Fibroblast of pulmonary artery (primary cell): ENCODE measurements at places on chromosomes 11 and 22.
A peak's percentile ranks its signal among the peaks of the same experiment; 100 is the strongest.

- no peak for DNase-seq
These were observed 143.3 kb upstream of the BLID start for GRCh38 chr11:122259195-122259821.

DNA sequence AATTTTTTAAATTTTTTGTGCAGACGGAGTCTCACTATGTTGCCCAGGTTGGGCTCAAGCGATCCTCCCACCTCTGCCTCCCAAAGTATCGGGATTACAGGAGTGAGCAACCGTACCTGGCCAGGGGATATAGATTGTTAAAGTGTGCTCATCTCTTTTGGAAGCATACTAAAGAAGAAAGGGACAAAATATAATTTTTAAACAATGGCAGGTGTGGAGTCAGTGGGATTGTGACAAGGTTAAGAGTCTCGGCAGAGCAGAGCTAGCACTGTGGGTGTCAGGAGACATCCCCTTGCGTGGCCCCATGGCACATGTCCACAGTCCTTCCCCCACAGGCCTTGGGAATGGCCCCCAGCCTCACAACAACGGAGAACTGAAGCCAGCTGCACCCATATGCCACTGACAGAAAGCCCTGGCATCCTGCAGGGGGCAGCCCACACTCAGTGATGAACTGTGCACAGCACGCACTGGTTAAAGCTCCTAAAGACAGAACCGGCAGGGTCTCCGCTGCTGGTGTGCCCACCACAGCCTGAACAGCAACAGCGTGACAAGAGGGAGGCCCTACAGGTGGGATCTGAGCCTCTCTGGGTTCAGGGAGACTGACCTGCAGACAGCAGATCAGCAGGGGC, 29.9 kb downstream of the SERPIND1 start:
- DNase-seq = peak; percentile 50

- peak; percentile 28 for DNase-seq
These were observed 484.5 kb downstream of the MN1 start for GRCh38 chr22:27317096-27317495.

- no peak for DNase-seq
These were observed 190.7 kb upstream of the NCAM1 start for GRCh38 chr11:112770487-112770886.

DNA sequence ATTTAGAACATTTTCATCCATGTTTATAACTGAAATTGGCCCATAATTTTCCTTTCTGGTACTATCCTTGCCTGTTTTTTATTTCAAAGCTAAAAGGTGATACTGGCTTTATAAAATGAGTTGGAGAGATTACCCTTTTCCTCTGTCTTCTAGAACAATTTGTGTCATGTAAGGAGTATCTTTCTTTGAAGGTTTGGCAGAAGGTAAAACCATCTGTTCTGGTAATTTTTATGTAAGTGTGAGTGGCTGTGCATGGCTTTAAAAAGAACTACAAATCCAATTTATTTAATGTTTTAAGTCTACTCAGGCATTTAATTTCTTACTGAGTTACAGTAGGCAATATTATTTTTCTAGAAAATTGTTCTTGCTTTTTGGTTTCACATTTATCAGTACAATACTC, 7.7 kb upstream of the MRGPRD start:
- no peak for DNase-seq

- DNase-seq = peak; percentile 4
These were observed 109.7 kb upstream of the GALNT18 start for GRCh38 chr11:11731311-11732083.

- peak; percentile 2 for DNase-seq
These were observed 503.2 kb upstream of the B3GAT1 start for GRCh38 chr11:134915212-134915611.

DNA sequence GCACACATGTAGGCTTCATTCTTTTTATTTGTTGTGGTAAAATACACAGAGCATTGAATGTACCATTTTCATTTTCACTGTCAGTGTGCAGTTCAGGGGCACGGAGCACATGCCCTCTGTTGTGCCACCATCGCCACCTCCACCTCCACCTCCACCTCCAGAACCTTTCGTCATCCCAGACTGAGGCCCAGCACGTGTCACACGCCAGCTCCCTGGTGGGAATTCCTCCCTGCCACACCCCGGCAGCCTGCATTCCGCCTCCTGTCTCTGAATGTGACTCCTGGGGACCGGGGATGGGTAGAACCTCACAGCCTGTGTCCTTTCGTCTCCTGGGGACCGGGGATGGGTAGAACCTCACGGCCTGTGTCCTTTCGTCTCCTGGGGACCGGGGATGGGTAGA, 10.9 kb downstream of the GRAMD4 start:
- no peak for DNase-seq

DNA sequence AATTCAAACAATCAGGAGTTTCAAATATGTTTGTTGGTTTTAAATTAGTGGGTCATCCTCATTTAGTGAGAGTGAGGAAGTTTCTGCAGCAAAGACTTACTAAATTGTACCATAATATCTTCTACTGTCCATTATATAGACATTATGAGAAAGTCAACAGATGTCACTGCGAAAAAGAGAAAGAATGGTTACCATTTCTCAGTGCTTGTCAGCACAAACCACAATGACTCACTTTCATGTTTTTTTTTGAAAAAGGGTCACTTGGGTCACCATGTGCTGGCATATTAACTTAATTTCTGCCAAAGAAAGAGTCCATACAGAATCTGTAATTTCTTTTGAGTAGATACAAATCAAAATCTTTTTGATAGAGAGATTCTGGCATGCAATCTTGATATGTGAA, 924.6 kb upstream of the FAT3 start:
- DNase-seq = peak; percentile 21
